ENCODE measurements at places on chromosomes 4 and X.

DNA sequence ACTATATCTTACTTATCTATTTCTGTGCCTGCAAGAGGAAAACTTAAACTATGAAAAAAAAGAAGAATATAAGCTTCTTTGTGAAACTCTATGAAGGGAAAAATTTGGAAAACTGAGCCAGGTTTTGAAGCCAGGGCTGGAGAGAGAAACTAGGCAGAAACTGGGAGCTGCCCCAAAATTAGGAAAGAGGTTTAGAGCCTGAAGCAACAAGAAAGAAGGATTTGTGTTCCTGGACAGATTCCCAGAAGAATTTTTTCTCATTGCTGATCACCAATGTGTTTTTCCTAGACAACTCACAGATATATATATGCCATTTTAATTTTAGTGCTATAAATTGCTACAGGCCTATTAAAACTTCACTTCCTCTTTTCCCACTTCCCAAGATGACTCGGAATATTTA lies 245.0 kb upstream of the GEMIN8 start:
- DNase-seq: no peak

GRCh38 chr4:137668885-137669545 lies 136.7 kb upstream of the PCDH18 start:
- no peak for DNase-seq

- no peak for DNase-seq
Measured at GRCh38 chr4:153646261-153646660, 37.8 kb upstream of the TLR2 start.

DNA sequence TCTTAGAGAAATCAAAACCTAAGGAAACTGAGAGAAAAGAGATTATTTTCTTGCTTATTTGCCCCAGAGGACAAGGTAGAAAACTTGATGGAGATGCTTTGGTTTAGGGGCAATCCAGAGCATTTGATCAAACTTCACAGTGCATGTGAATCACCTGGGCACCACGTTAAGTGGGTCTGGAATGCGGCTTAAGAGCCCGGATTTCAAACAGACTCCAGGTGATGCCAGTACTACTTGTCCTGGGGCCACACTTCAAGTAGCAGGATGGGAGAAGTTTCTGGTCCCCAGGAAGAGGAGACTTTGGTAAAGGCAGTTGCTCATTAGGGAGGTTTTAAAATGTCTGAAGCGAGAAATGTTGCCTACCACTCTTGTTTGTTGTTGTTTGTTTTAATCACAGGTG lies 51.8 kb downstream of the PHOX2B start:
- DNase-seq: no peak

DNA sequence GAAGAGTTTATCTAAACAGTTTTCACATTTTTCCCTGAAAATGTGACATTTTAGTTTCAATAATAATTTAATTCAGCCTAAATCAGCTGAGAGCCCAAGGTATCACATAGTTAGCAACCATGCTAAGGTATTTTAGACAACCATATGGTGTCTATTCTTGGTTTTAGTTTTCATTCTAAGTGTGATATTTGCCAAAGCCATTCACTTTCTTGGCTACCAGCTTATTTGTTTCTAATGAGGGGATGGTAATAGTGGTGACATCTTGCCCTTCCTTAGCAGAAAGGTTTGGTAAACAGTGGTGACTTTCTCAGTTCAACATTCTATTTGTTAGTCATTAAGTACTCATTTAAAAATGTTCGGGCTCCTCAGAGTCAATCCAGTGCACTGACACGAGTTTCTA lies 854.9 kb upstream of the HTR2C start:
- no peak for DNase-seq

- DNase-seq: no peak
Measured at GRCh38 chrX:2652106-2652505, 39.0 kb upstream of the CD99 start.

- DNase-seq: no peak
Measured at GRCh38 chr4:146398404-146398803, 123.3 kb downstream of the SLC10A7 start.

- no peak for DNase-seq
Measured at GRCh38 chrX:135707880-135708279, 5.6 kb upstream of the CT45A1 start.

GRCh38 chr4:121777625-121778024 lies 12.7 kb upstream of the SMIM43 start:
- DNase-seq: no peak
